ENCODE measurements at places on chromosomes 1 and 21.
A peak's percentile ranks its signal among the peaks of the same experiment; 100 is the strongest.

- H3K4me1 ChIP-seq, result no peaks in the 10 kb centered on the region
- DNase-seq, result no peak
- no peaks in the 10 kb centered on the region for H3K36me3 ChIP-seq
- H3K27ac ChIP-seq, result no peak overlapping the region
- no peaks in the 10 kb centered on the region for H3K27me3 ChIP-seq
- H3K4me3 ChIP-seq, result no peak overlapping the region
Observed at GRCh38 chr1:209382231-209383100, 201.0 kb upstream of the CAMK1G start.

DNA sequence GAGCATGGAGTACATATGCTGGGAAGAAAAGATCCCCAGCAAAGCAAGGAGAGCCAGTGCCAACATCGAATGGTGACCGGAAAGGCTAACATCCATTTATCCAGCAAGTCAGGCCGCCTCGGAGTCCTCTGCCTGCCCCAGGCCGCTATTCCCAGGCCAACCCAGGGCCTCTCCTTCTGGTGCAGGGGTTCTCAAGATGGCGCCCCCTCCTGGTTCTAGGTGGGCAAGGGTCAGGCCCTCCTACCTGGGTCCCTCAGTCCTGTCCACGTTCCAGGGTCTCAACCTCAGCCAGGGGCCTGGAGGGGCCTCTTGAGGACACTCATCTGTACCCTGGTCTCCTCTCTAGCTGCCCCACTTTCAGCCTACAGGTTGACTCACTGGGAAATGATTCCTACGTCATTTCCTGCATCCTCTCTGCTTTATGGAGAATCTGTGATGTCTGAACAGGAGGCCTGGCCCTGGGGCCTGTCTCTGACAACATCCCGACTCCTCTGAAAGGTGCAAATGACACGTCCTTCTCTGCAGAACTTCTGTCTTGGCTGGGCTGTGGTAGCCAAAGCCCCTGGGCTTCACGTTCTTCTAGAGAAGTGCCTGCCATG is 145.3 kb downstream of the PSMG1 start:
- H3K4me3 ChIP-seq, result no peak overlapping the region
- peaks cover 12% of the 10 kb centered on the region for H3K4me1 ChIP-seq
- H3K27ac ChIP-seq, result no peak overlapping the region

DNA sequence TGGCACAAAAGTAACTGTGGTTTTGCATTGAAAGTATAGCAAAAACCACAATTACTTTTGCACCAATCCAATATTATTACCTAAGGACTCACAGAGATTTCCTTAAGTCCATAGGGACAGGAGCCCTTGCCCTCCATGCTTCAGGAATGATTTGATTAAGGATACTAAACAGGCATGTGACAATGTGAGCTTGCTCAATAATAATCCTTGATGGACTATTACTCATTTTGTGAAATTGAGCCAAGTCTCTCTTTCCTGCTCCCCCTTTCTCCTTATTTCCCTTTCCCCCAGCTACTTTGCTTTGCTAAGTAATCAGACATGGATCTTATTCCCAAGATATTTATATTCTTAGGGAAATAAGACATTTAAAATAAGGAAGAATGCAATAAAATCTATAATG is 21.6 kb upstream of the RGL1 start:
- H3K27ac ChIP-seq, result no peak overlapping the region
- H3K27me3 ChIP-seq, result no peaks in the 10 kb centered on the region
- no peak for DNase-seq
- H3K36me3 ChIP-seq, result no peaks in the 10 kb centered on the region

DNA sequence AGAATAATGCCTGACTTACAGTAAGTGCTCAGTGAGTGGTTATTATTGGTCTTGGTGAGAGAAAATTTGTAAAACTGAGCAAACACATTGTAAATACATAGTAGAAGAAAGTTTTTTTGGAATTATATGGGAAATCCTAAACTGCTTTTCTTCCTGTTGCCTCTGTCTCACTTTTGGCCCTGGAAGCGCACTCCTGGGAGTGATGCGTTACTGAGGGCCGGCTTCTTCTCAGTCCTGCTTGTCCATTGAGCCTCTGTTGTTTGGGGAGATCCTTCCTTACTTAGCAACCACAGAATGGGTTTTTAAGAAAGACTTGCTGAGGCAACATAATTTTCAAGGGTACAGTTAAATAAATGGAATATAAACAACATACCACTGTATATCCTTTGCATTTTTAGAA is 166.0 kb downstream of the EDEM3 start:
- no peak overlapping the region for H3K4me3 ChIP-seq
- no peaks in the 10 kb centered on the region for H3K27me3 ChIP-seq
- H3K27ac ChIP-seq, result no peak overlapping the region
- no peak for DNase-seq

GRCh38 chr1:89364954-89365550 is 1.2 kb downstream of the GBP6 start:
- no peaks in the 10 kb centered on the region for H3K36me3 ChIP-seq
- no peak overlapping the region for H3K27ac ChIP-seq
- no peaks in the 10 kb centered on the region for H3K27me3 ChIP-seq
- no peak overlapping the region for H3K4me3 ChIP-seq
- no peak for DNase-seq
- no peaks in the 10 kb centered on the region for H3K4me1 ChIP-seq

DNA sequence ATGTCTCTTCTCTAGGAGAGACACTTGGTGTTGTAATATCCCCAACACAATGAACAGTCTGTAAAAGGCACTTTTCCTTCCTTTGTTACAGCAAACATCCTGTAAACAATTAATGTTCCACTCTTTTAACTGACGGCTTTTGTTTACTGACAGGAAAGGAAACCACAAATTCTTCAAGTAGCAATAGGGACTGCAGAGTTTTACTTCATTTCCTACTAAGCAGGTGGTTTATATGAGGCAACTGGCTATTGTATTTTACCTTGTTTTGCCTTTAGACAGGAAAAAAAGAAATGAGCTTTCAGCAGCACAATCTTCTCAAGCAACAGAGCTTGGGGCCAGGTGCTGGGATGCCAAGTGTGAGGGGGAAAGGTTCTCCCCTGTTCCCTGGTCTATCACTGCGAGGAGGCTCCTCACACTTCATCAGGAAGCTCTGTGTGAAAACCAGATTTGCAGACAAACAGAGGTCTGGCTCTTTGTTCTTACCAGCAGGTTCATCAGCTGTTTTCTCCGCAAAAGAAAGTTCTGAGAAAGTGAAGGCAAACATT is 51.2 kb downstream of the SIPA1L2 start:
- no peaks in the 10 kb centered on the region for H3K27me3 ChIP-seq
- DNase-seq, result peak; percentile 5
- H3K4me3 ChIP-seq, result no peak overlapping the region
- H3K27ac ChIP-seq, result peak overlapping the region; percentile 31
- no peaks in the 10 kb centered on the region for H3K36me3 ChIP-seq
- H3K4me1 ChIP-seq, result peaks cover 19% of the 10 kb centered on the region

DNA sequence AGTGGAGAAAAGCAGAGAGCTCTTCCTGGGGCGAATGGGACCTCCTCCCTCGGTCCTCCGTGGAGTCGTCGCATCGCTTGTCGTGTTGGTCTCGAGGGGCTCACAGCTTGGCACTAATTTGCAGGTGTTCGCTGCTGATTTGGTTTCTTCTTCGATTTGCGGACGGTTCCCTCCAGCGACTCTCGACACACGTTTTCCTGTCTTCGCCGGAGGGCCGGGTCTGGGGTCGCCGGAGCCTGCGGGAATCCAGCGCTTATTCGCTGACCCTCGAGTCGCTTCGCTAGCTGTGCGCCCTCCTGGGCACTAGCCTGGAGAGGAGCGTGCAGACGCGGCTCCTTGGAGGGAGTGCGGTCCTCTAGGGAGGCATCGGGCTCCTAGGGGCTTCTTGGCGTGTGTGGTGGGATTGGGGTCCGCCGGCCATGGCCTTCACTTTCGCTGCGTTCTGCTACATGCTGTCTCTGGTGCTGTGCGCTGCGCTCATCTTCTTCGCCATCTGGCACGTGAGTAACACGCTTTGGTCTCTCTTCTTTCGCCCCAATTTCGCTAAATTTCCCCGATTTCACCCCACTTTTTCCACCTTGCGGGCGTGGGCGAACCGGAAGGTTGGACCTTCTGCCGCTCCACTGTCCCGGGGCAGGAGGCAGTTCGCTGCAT is 766 bp downstream of the CNIH3 start:
- DNase-seq, result no peak
- H3K4me3 ChIP-seq, result no peak overlapping the region
- no peaks in the 10 kb centered on the region for H3K36me3 ChIP-seq
- peaks cover 12% of the 10 kb centered on the region for H3K4me1 ChIP-seq
